ENCODE measurements at places on chromosomes 5 and 9. TPM values are rescaled to one million over a fixed set of nuclear protein-coding genes. Genes with fewer than 3 reads are reported as not detected.
A peak's percentile ranks its signal among the peaks of the same experiment; 100 is the strongest.

- no peak for DNase-seq
Measured at GRCh38 chr5:177103523-177104253, 17.0 kb downstream of the FGFR4 start.

DNA sequence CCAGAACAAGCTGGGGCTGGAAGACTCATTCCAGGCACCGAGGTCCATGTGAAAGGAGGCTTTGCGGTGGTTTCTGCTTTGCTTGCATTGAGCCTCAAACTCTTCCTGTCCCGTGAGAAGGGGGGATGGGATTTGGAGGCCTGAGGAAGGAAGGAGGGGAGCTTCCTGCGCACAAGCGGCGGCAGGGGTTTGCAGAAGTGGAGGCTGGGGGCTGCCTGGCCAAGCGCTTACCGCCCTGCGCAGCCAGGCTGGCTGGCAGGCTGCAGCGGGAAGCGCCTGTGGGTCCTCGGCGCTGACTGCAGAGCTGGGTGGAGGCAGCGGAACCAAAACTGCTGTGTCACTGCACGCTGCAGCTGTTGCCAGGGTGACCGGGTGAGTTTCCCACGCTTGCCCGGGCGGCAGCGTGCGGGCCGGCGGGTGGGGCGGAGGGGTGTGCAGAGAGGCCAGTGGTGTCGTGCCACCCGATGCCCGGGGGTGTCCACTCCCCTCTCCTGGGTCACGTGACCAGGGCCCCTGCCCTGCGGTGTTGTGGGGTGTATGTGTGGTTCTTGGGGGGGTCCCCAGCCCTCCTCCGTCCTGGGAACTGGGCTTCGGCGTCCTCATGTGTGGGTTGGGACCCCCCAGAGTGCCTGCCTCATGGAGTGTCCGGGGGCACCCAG is 81.0 kb downstream of the RXRA start:
- DNase-seq: peak; percentile 90

SLC12A7 gene
- total RNA-seq: 31.5 TPM

SLC6A19 gene
- total RNA-seq: not detected

DNA sequence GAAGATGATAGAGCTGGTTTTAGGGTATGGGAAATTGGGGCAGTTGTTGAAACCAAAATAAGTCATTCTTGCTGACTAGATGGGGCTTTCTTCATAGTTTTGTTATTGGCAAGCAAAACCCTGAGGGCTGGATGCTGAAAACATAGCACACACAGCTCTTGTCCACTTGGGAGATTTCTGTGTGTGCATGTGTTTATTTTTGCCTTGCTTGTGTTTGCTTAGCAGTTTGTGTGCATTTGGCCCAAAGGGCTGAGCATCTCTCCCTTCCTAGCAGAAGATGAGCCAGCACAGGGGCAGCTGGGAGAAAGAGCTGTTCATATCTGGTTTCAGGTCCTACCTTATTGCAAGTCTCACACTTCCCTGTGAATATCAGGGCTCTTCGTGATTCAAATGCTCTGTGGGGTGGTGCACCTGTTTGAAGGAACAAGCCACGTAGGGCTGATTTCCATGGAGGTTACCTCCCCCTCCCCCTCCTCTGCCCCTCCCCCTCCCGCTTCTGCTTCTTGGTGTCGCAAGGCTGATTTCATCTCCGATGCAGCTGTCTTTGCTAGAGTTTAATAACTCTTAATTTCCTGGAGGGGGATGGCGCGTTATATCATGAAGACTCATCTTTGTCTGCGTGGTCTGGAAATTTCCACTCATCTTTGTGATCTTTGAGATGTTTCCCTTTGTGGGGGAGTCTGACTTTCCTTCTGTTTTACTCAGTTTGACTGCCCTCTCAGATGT is 296.5 kb downstream of the ARHGAP26 start:
- no peak for DNase-seq

DNA sequence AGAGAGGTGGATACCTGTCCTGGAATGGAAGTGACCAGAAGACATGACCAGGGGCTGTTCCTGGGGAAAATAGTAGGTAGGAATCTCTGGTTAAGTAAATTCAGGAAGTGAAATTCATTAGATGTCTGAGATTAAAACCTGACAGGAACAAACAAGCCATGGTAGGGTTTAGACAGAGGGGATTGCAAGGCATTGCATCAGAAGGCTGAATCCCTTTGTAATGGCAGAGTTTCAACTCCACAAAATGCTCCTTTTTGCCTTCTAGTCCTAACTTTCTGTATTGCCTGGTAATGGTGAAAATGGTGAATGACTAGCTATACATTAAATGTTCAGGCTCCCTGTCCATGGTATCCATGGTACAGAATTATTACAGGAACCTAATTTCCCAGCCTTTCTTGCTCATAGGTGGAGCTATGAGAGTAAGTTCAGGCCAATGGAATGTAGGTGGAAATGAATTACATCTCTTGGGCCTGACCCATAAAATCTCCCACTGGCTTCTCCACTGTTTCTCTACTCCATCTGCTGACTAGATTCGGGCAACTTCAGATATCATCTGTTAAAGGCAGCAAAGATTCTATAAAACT is 113.4 kb upstream of the CNTLN start:
- no peak for DNase-seq

DNA sequence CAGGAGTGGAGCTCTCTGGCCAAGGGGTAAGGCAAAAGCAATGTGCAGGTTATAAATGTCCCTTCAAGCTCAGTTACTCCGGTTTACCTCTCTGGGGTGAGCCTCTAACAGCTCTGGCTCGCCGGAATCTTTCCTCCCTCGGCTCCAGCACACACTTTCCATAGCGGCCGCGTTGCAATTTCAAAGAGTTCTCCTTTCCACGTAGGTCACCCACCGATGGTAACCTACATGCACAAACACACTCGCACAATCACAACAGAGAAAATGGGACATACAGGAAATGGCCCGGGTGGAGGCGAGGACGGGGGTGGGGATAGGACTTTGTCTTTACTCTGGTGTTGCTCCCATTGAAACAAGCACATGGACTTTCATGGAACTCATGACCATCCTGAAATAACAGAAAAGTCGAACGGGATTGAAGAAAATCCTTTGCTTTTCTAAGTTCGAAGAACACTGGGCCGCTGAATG is 1.2 kb downstream of the LHFPL2 start:
- DNase-seq: no peak

ZNF367 gene
- total RNA-seq: 1.2 TPM

TERT gene
- not detected for total RNA-seq

LCN12 gene
- 5.6 TPM for total RNA-seq

NR5A1 gene
- not detected for total RNA-seq

- no peak for DNase-seq
Measured at GRCh38 chr9:99075246-99075912, 29.5 kb upstream of the TGFBR1 start.

- DNase-seq: no peak
Measured at GRCh38 chr9:74147906-74148305, 349.2 kb upstream of the RORB start.
